Sciatic nerve (tissue), 2 donors: ENCODE measurements at places on chromosomes 12 and 14.

- no peak for DNase-seq
Measured at GRCh38 chr12:94263011-94263811, 114.8 kb downstream of the PLXNC1 start.

- DNase-seq = no peak
Measured at GRCh38 chr12:10851243-10851858, 2.1 kb upstream of the PRR4 start.

- DNase-seq = no peak
Measured at GRCh38 chr12:113740699-113741098, 225.4 kb downstream of the RBM19 start.

DNA sequence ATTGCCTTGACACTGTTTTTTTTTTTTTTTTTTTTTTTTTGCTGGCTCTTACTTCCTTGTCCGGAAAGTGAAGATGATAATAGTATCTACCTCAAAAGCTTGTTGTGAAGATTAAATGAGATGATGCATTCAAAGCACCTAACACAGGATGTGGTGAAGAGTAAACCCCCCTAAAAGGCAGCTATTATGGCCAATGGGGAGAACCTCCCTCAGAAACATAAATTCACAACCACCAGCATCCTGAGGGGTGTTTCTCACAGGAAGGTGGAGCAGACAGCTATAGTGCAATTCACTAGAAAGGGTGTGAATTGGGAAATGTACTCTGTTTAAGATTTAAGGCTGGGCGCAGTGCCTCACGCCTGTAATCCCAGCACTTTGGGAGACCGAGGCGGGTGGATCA, 85.4 kb upstream of the CRY1 start:
- DNase-seq = no peak

DNA sequence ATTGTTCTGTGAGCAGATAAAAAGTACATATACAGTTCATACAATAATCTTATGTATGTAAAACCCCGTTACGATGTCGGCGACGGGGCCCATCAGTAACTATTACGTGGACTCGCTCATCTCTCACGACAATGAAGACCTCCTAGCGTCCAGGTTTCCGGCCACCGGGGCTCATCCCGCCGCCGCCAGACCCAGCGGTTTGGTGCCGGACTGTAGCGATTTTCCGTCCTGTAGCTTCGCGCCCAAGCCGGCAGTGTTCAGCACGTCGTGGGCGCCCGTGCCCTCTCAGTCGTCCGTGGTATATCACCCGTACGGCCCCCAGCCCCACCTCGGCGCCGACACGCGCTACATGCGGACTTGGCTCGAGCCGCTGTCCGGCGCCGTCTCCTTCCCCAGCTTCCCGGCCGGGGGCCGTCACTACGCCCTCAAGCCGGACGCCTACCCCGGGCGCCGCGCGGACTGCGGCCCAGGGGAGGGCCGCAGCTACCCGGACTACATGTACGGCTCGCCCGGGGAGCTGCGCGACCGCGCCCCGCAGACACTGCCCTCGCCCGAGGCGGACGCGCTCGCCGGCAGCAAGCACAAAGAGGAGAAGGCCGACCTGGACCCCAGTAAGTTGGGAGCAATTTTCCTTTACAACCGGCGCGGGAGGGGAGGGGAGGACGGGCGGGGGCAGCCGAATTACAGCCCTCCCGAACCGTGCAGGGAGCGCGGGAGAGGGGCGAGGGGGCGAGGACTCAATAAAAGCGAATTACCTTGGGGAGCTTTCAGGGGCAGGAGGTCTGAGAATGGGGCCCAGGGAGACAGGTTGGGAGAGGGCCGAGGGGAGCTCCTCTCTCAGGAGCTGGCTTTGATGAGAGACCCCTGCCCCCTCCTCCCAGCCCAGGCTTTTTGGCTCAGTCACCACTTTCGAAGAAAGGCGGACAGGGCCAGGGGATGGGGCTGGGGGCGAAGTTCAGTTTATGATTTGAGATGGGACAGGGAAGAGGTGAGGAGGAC, at the start of gene HOXC9:
HOXC9 (plus strand) TSS at position 46 of the 999 bp plus-strand sequence; CDS start at position 74, 28 bp downstream.
- no peak for DNase-seq

DNA sequence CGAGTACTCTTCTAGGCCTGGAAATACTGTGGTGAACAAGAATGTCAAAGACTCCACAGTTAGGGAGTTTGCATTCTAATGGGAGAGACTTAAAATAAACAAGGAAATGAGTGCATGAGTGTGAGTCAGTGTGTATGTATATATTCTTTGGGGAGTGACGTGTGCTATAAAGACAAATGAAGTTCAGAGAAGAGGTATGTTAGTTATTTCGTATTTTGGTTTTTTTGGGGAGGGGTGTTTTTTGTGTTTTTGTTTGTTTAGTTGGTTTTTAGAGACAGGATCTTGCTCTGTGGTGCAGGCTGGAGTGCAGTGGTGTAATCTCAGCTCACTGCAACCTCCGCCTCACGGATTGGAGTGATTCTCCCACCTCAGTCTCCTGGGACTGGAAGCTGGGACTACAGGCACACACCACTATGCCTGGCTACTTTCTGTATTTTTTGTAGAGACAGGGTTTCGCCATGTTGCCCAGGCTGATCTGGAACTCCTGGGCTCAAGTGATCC, 74.3 kb downstream of the SRGAP1 start:
- no peak for DNase-seq

GRCh38 chr14:54267172-54267571, 129.6 kb upstream of the CDKN3 start:
- DNase-seq = no peak

GRCh38 chr12:55698241-55698955, 9.3 kb downstream of the ITGA7 start:
- DNase-seq = peak; percentile 51

GRCh38 chr14:101854366-101854765, 92.9 kb downstream of the PPP2R5C start:
- DNase-seq = no peak

DNA sequence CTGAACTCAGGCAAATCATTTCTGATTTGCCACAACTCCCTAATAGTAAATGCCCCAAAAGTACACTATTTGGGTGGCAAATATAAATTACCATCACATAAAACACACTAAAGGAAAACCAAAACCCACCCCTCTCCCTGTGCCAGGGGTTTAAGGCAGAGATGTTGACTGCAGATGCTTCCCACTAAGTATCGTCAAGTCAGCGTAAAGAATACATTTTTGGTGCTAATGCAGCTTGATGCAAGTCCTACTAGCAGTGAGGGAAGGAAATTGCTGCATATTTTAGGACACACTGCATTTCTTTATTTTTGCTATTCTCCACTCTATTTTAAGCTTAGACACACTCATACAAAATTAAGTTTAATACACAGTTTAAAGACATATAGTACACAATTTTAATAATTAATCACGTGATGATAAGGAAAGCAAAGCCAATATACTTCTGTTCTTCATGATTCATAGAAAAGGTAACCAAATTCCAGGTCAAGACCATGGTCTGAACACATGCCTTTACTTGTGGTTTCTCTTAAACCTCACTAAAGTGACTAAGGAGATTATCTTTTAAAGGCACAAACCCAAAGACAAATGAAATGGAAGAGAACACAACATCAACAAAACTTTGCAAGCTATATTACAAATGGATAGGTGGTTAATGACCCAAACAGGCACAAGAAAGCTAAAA, 162.2 kb downstream of the STXBP6 start:
- no peak for DNase-seq

GRCh38 chr14:71196921-71197320, 289.7 kb downstream of the PCNX1 start:
- no peak for DNase-seq

- DNase-seq = peak; percentile 66
Measured at GRCh38 chr14:103819503-103820307, 27.7 kb downstream of the PPP1R13B start.

DNA sequence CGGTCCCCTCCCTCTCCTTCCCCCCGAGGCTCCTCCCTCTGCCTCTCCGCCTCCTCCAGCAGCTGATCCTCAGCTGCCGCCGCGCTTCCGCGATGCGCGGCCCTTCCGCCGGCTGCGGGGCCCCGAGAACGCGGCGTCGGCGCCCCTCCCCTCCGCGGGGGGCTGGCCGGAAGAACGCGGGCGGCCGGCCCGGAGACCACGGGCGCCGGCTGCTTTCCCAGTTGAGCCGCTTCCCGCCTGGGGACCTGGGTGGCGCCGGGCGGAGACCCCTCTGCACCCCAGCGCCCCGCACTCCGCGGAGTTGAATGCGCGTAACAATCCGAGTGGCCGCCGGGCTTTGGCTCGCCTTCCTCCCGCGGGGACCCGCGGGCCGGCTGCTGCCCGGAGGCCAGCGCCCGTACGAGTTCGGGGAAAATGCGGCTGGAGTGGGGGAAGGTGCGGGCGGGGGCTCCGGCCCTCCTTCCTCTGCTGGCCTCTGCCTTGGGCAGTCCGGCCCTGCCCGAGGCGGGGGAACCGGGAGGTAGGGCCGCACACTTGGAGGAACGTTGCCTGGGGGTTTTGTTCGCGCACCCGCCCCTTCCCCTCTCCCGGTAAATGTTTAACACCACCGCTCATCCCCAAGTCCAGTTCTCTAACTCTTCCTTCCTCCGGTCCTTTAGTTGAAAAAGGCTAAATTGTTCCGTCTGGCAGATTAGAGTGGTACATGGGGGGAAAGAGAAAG, 393 bp upstream of the DCAF5 start:
- no peak for DNase-seq

DNA sequence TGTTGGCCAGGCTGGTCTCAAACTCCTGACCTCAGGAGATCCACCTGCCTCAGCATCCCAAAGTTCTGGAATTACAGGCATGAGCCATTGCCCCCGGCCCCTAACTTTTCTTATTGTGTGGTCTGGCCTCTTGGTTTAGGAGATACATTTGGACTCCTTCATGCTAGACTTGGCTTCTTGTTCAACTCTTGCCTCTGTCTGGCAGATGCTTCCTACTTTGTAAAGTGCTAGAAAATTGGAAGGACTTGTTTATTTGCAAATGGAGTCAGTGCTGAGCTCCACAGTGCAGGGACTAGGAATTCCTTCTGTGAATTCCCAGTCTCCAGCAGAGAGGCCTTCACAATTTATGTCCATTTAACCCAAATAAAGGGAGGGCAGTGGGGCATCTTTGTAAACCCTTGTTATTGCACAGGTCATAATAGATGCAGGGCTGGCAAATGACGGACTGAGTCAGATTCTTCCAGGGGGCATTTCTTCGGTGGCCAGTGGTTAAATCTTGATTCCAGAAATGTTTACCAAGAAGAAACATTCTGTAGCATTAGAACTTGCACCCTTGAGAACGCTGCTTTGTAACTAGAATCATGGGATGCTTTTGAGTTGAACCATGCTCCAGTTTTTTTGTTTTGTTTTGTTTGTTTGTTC, 73.8 kb upstream of the TBX3 start:
- no peak for DNase-seq

DNA sequence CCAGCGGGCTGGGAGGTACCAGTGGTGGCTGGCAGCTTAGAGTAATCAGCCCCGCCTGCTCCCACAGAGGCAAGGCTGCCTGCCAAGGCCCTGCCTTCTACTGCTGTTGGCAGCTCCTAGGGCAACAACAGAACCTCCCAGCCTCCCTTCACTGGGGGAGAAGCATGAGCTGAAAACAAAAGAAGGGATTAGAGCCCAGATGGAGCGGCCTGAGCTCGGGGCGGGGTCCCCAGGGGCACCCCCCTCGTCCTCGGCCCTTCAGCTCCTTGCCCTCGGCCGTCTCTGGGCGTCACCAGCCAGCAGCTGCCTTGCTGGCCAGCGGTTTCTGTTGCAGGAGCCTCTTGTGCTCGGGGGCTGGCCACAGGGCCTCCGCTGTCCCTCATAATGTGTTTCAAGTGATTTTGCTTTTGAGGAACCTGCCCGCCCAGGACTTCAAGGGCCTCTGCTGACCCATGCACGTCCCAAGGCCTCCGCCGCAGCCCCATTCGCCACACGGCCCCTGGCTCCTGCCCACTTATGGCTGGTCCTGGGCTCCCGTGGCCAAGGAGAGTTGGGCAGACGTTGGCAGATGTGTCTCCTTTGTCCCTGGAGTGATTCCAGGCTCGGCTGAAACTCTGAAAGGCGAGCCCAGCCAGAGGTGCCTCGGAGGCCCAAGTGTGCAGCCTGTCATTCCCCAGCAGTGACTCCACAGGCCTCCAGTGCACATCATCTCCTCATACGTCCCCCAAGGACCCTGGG, 49.7 kb downstream of the PSMA6 start:
- DNase-seq = peak; percentile 94

DNA sequence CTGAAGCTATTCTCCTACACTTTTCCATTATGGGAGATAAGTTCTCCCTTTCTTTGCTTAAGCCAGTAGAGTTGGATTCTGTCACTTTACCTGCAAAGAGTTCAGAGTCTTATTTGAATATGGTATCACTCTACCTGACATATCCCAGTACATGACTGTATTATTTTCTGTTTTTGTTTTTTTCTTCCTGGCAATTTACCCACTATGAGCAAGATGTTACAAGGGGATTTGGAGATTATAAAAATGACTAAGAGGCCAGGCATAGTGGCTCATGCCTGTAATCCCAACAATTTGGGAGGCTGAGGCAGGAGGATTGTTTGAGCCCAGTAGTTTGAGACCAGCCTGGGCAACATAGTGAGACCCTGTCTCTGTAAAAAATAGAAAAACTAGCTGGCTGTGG, 46.4 kb upstream of the CHST11 start:
- DNase-seq = no peak

DNA sequence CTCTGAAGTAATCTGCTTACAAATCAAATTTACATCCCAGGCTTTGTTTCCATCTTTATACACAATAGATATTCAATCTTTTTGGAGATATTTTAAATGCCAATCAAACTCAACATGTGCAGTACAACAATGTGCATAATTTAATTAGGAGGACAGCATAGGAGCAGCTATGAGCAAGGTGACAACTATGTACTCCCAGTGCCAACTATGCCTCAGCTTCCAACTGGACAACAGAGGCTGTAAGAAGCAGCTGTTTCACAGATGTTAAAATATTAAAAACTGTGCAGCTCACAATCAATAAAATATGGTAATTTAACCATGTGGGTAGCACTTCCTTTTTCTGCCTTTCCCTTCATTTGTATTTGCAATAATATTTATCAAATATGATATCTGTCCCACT, 99.9 kb downstream of the ST8SIA1 start:
- no peak for DNase-seq

GRCh38 chr12:43551971-43552559, at the start of gene ADAMTS20:
Gene ADAMTS20 (minus strand): TSS chr12:43552203. CDS start chr12:43551921, 282 bp downstream.
- DNase-seq = no peak

GRCh38 chr14:39015360-39015961, 87.6 kb downstream of the SEC23A start:
- no peak for DNase-seq

GRCh38 chr14:68922886-68923285, 56.2 kb downstream of the ACTN1 start:
- DNase-seq = no peak

GRCh38 chr12:28129031-28129430, 61.2 kb upstream of the CCDC91 start:
- no peak for DNase-seq

GRCh38 chr12:31853977-31854376, 105.2 kb upstream of the RESF1 start:
- no peak for DNase-seq

DNA sequence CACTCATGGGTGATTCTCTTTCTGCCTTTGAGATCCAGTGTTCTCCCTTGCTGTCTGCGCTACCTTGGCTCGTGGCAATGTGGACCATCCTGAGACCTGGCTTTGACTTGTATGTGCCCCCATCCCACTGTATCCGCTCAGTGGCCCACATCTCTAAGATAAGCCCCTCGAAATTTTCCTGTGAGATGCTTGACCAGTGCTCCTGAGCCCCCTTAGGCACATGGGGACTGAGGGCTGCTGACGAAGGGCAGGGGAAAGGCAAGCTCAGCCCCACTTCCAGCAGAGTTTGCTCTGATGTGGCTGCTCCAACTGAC, 1.5 kb upstream of the NINJ2 start:
- DNase-seq = no peak

GRCh38 chr12:72105849-72106248, 166.3 kb upstream of the TRHDE start:
- DNase-seq = no peak
